ENCODE measurements at places on chromosomes 6 and 20.

GRCh38 chr6:137701942-137702341 lies 165.1 kb upstream of the TNFAIP3 start:
- DNase-seq = no peak

DNA sequence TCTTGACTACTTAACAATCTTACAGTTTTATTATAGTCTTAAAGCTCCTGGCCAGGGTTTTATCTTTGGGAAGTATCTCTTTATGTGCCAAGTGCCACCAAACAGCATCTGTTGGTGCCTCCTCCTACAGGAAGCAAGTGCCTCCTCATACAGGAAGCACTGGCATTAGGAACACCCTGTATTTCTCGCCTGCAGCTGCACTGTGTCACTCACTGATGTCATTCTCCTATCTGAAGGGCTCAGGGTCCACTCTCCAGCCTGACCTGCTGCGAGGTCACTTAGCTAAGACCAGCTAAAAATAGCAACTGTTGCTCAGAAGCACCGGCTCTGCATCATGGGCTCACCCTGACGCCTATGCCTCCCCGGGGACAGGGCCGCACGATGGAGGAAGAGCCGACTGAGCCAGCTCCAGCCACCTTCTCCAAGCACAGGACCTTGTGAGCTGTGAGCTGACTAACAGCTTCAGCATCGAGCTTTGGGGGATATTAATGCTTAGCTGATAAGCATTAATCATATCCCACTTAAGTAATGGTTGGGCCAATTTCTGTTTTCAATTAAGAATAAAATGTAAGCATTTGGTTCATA lies 66.3 kb upstream of the CD93 start:
- DNase-seq = no peak

- no peak for DNase-seq
Measured at GRCh38 chr20:52012079-52012478, 179.5 kb downstream of the ZFP64 start.

DNA sequence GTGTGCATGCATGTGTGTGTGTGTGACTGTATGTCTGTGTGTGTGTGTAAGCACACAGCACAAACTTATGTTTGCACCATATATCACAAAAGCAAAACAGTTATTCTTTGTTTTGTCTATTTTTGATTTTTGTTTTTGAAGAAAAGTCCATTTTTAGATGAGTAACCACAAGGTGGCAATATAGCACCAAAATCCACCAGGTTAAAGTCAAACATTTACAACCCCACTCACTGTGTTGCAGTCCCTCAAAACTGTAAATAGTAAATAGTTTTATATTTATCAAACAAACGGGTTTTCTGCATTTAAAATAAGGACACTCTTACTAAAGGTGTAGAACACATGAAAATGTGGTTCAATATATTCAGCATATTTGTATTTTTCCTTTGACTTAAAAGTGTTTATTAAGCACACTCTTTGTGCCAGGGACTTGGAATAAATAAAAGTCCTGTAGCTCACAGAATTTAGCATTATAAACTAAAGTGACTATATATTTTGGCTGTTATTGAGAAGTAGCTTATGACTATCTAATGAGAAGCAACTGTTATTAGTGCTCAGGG lies 118.5 kb downstream of the GFRAL start:
- no peak for DNase-seq

DNA sequence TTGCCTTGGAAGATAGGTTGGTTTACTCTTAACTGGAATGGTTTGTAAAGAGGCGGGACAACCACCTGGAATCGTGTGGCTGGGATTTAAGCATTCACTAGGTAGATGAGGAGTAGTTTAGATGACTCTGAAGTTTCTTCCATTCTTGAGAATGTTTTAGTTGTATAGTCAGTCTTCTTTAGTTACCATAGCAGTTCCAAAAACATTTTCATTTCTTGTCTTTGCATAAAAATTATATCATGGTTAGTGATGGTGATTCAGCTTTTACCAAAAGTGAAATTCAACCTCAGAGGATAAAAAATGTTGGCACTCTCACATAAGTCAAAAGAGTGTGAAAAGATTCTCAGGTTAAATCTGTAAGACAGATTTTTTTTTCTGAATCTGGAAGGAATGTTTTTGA lies 70.3 kb downstream of the SMAP1 start:
- DNase-seq = no peak

DNA sequence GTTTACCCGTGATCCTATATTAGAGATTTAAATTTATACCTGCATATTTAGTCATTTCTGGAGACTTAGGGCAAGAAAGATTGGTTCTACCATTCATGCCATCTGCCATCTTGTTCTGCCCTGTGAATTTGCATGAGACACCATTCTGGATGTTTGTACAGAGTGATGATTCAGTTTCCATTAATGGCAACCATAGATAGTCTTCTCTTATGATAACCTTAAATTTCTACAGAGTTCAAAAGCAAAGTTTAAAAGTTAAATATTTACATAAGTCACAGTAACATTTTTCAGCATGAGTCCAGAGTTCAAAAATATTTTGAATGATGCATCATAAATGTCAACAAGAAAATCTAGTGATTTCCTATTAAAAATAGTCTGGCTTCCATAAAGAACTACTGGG lies 23.2 kb downstream of the PLCB1 start:
- DNase-seq = no peak

DNA sequence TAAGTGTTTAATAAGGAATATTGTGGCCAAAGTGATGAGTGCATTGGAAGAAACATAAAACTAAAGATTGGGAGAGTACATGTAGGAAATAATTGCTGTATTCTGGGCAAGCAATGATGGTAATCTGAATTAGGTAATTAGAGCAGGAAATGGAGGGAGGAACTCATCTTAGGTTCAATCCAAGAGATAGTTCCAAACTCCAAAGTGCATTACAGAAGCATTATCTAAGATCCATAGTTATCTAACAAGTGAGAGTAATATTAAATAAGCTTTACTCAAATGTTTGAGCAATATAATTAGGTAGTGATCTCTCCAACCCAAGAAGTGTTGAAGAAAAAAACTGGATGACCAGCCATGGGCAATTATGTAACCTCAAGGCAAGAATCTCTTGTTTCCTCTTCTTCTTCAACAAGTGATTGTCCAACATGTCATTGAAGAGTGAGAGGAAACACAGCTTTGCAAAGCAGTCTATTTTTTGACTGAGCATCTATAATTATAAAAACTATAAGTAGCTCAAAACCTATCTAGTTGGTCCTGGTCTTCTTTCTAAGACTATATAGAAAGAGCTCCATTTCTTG lies 181.2 kb upstream of the TNFAIP3 start:
- no peak for DNase-seq

DNA sequence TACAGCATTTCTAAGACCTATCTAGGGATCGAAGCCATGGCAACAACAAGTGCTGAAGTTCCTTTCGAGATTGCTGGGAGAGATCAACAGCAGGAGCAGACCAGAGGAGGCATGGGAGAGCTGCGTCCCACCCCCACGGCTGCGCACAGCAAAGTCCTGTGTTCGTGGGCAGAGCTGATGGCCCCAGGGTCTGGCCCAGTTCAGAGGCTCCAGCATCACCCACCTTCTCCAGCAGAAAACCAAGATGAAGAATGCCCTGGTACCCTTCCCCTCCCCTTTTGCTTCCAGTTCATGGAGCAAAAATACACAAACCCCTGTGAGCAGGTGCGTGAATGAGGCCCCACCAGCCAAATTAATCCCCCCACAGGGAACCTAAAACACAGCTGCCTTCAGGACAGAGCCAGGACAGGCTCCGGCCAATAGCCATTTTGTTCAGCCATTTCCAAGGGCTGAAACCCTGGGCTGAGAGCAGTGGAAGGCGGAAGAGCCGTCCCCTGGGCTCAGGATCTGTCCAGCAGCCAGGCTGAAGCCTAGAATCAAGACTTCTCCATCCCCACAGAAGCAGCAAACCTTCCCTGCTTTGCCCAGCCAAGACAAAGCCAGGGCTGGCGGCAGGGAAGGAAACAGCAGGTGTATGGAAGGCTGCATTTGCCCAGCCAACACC lies 102.8 kb downstream of the PREX1 start:
- no peak for DNase-seq

- DNase-seq = peak; percentile 51
Measured at GRCh38 chr20:16761305-16761829, 13.2 kb downstream of the OTOR start.

DNA sequence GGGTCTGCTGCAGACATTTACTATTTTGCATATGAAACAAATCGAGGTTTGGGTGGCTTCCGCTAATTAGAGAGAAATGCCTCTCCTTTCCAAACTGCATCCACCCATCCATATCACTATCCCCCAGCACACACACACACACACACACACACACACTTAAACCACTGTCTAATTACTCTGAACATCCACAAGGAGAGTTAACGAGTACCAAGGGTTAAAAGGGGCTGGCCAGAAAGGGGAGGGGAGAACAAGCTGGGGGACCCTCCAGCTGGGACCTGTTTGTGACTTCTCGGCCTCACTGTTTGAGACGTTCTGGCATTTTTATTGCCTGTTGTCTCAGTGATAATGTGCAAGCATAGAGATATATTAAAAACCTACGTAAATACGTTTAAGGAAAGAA lies 261.2 kb downstream of the FOXC1 start:
- DNase-seq = no peak

DNA sequence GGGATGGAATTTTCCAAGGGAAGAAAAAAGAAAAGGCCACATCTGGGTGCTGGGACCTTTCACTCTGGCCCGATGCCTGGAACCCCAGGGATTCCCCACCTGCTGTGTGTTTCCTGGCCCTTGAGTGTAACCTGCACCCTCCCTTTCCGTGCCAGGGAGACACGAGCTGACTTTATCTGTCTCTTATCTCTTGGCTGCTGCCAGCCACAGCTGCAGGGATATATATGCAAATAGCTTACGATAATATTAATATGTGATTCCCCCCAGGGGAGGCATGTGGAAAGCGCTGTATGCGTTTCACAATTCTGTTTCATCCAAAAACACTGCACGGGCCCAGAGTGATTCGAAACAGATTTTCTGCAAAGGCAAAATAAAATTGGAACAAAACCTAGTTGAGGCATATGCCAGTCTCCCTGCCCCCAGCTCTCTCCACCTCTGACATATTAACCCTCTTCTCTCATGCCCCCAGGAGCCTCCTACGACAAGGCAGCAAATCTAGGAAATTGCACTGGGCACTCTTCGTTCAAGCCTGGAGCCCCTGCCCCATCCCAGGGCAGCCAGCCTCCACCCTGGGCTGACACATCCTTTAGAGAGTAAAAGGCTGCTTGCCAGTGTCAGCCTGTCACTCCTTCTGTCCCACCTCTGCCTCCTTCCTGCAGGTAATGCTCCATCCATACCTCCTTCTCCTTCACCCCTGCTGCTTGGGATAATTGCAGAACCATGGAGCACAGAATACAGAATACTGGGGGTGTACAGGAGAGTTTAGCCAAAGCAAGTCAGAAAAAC lies 1.3 kb downstream of the RIPOR3 start:
- DNase-seq = no peak

GRCh38 chr20:40073535-40074111 lies 615.4 kb downstream of the MAFB start:
- no peak for DNase-seq

- no peak for DNase-seq
Measured at GRCh38 chr6:27208042-27208441, 39.5 kb upstream of the PRSS16 start.

All from NCI-H1694 (cell line).